Hindlimb muscle (tissue), 1 donor: ENCODE measurements at places on chromosomes 2 and 18.

DNA sequence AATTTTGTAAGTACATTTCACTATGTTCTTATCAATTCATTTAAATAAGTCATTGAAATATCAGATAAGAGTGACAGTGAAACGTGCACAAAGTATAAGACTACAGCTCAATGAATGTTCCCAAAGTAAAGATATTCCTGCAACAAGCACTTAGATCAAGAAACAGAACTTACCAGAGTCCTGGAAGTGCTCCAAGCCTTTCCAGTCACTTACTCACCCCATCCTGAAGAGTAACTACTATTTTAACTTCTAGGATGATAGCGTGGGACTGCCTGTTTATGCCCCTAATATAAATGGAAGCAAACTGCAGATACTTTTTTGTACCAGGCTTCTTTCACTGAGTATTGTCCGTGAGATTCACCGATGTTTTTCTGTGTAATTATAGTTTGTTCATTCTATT is 768.9 kb downstream of the SLC4A3 start:
- no peak for DNase-seq

GRCh38 chr2:15485949-15486348 is 75.2 kb downstream of the NBAS start:
- no peak for DNase-seq

GRCh38 chr2:26925100-26925791 is 45.2 kb upstream of the MAPRE3 start:
- no peak for DNase-seq

DNA sequence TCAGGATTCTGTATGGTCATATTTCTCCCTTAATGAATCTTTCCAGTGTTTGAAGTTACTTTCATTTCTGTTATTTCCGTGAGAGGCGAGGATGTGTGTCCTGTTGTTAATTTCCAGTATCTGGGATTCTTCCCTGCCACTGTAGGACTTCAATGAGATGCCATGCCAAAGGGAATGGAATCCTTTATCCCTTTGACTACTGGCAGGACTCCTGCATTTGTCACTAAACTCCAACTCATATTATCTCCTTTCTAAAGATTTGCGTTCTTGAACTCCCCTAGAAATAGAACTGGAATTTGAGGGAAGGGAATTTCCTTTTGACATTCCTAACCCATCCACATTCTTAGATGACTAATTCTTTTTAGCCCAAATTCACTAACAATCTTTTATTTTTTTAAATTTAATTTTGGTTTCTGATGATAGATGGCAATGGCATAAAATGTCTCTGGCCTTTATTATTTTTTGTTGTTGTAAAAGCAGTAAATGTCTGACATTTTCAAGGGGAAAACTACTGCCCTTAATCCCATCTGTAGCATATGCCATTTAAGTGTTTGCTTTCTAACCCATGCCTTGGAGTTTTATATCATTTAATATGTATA is 87.8 kb upstream of the EML6 start:
- DNase-seq: no peak

- DNase-seq: no peak
Observed at GRCh38 chr2:54834721-54835120, 111.3 kb downstream of the EML6 start.

- DNase-seq: no peak
Observed at GRCh38 chr18:30487962-30488361, 554.6 kb downstream of the DSC3 start.

DNA sequence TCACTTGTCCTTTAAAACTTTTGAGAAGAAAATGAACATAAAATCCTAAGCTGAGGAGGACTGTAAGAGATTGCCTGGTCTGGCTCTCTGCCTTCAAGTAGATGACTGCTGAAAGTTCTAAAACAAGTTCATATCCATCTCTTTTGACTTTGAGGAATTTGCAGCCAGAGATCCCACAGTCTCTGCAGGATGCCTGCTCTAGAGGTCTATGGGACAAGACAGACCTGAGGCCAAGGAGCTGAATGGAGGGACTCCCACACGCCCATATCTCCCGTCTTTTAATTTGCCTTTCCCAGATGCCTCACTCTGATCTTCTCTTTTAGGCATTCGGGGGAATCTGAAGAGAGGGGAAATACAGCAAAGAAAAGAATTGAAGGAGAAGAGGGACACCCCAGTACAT is 255.9 kb upstream of the RASGRP3 start:
- DNase-seq: no peak

- DNase-seq: no peak
Observed at GRCh38 chr18:24128700-24129099, 10.2 kb upstream of the CABYR start.

- no peak for DNase-seq
Observed at GRCh38 chr2:218983934-218984238, 1.1 kb downstream of the FEV start.

- DNase-seq: no peak
Observed at GRCh38 chr2:31197669-31198068, 19.6 kb downstream of the CAPN14 start.

DNA sequence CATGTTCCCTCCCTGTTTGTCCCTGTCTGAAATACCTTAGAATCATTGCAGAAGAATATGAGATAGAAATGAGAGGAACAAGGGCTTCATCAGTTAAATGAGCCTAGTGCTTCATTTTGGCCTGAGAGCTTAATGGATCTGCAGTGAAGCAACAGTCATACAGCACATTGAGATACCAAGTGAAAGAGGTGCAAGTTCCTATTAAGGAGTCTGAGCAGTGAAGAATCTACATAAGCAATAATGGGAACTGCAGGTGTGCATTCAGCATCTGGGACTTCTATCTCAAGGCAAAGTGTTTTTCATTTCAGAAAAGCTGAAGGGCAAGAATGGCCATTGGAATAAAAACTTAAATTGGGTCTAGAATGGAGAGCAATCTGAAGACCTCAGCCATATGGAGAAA is 323.2 kb upstream of the SLC39A10 start:
- no peak for DNase-seq
